Karpas-422 (cell line): ENCODE measurements at places on chromosomes 2 and 18. TPM values are rescaled to one million over a fixed set of nuclear protein-coding genes. Genes with fewer than 3 reads are reported as not detected.

The NTSR2 gene
- total RNA-seq, result not detected in 2 replicates

The STPG4 gene
- 0.18 TPM in 1 of 2 replicates, not detected in the other for total RNA-seq

The IGFBP5 gene
- total RNA-seq, result not detected in 2 replicates

The SAP130 gene
- 7.5 and 14.3 TPM in 2 replicates for total RNA-seq

The PAX3 gene
- total RNA-seq, result not detected in 2 replicates

The CNDP1 gene
- 0.11 TPM in 1 of 2 replicates, not detected in the other for total RNA-seq

The ELOA2 gene
- total RNA-seq, result not detected in 2 replicates

The CCNYL1 gene
- total RNA-seq, result 12.6 and 30.5 TPM in 2 replicates

The ZNF236 gene
- total RNA-seq, result 27.1 and 28.7 TPM in 2 replicates

The DES gene
- not detected in 2 replicates for total RNA-seq

The SERPINB13 gene
- not detected in 2 replicates for total RNA-seq

The TLX2 gene
- total RNA-seq, result 0.25 and 2.5 TPM in 2 replicates

The NAT8 gene
- total RNA-seq, result not detected in 2 replicates

The IFIH1 gene
- 0.26 and 0.69 TPM in 2 replicates for total RNA-seq

The GPR39 gene
- 0.34 TPM in 1 of 2 replicates, not detected in the other for total RNA-seq

The LIMS4 gene
- 0.40 TPM in 1 of 2 replicates, not detected in the other for total RNA-seq

GRCh38 chr18:67453901-67454300, 62.6 kb downstream of the DSEL start:
- no peak for DNase-seq

DNA sequence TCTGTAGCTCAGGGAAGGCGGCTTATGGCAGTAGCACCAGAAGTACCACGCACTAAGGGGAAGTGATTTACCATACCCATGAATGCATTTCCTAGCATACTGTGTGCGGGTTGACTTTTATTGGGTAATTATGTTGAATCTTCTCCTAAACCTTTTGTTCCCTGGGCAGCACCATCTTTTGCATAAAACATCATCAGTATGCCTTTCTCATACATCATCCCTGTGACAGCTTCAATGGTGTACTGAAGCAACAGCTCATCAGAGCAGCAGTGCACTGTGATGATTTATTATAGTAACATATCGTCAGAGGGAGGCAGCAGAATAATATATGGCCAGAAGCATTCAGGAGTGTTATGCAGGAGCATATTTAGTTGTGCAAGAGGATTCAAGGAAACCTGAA, 204.9 kb downstream of the CDH7 start:
- DNase-seq, result no peak

DNA sequence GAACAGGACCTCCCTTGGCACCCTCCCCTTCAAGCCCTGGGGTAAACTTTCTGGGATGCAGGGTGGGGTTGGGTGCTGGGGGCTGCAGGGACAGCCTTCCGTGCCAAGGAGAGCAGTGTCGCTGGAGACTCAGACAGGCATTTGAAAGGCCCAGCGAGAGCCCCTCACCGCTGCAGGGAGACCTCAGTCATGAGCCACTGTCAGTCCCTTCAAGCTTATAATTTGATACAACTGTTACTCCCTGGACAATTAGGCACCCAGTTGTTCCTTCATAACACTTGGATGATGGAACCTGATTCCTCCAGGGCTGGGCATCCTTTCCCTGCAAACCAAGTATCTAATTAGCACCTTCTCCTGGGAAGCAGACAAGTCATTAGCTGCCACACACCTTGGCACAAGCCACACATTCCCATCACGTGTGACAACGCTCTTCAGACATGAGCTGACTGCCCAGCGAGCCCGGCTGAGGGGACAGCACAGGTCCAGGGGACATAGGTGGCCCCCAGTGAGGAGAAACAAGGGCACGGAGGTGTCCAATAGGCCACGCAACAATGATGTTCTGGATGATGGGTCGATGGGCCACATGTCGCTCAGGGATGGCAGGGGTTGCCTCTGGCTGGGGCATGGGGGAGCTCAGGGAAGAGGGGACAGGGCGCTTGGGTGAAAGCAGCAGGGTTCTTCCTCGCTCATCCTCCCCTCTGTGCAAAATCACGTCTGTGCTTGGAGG, 59.6 kb downstream of the KCNF1 start:
- no peak for DNase-seq

GRCh38 chr2:54122939-54123338, 7.5 kb downstream of the ACYP2 start:
- DNase-seq, result no peak

DNA sequence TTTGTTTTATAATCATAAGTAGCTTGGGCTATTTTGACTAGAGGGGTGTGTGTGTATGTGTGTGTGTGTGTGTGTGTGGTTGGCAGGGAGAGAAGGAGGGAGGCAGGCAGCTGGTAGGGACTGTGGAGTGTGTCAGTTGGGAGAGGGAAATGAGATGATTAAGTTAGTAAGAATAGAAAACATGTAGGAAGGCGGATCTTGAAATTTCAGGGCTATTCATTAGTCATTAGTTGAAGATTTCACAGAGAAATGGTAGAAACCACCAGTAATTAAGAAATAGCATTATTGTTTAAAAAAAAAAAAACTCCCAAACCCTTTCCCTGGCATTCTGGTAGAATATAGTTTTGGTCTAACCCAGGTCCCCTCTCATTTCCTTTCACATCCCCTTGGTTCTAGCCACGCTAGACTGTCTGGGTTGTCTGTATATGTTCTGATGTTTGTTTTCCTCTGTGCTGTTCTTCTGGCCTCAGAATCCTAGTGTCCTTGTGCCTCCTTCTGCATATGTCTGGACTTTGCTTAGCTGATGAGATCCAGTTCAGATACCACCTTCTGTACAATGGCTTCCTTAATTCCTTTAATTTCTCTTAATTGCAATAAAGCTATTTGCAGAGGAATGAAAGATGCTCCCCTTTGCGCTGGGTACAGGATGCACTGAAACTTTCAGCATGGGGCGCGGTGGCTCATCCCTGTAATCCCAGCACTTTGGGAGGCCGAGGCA, 161.6 kb downstream of the NEDD4L start:
- no peak for DNase-seq

DNA sequence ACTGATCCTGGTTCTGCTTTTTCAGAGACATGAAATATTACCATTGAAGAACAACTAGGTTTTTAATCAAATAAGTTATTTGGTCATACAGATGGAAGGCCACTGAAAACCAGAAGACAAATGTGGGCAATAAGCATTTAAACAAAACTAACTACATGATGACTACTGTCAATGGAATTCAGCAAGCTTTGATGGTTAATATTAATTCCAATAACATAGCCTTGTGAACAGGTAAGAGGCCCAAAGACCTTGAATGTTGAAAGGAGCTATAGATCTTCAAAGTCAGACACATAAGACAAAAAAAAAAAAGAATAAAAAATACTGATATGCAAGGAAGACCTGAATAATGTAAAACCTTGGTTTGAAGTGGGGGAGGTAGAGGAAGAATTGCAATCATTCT, 1955.6 kb upstream of the CELF4 start:
- no peak for DNase-seq

GRCh38 chr2:143262389-143262788, 133.2 kb downstream of the ARHGAP15 start:
- DNase-seq, result no peak

- DNase-seq, result no peak
These were observed 43.0 kb upstream of the RHOB start for GRCh38 chr2:20403774-20404312.

DNA sequence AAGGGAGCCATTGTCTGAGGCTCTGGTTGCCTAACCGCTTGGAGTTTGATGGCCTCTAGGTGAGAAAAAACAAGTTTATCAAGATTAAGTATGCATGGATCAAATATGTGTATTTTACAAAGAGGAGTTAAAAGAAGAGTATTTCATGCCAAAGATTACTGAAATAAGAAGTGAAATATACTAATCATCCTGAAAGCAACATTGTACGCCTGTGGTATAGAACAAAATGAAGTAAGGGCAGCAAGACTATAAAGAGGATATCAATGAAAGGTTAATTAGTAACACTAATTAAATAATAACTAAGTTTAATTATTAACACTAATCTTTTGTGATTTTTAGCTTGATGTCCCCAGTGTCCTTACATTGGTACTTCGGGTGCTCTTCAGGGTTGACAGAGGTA, 276.7 kb downstream of the CALCRL start:
- DNase-seq, result no peak

- DNase-seq, result no peak
These were observed 34.3 kb upstream of the RMP24 start for GRCh38 chr18:35938158-35938557.

- DNase-seq, result no peak
These were observed 226.5 kb downstream of the PID1 start for GRCh38 chr2:229044581-229044980.

DNA sequence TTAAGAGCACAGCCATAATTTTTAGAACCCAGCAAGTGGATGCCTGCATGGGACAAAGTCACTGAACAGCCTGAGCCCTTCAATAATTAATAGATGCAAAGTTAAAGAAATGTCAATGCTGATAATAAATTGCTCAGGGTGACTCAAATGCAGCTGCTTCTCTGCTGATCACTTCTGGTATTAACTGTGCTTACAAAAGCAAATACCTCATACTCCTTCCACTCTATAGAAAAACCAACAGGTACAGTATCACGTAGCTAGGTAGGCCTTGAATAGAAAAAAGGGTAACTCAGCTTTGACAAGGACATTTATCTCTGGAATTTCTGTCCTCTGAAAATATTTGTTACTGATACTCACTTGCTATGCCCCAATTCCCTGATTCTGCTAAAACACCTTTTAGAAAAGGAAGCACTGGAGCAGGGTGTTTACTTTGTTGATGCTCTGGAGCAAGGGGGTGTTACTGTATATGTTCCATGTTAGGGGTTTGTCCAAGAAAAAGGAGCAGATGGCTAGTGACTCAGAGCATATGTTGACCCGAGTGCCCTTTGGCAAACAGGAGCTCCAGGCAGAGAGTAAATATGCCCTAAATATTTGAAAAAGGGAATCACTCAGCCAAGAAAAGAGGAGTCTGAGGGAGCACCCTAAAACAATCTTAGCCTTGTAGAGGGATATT, 59.1 kb upstream of the RTN4 start:
- no peak for DNase-seq

DNA sequence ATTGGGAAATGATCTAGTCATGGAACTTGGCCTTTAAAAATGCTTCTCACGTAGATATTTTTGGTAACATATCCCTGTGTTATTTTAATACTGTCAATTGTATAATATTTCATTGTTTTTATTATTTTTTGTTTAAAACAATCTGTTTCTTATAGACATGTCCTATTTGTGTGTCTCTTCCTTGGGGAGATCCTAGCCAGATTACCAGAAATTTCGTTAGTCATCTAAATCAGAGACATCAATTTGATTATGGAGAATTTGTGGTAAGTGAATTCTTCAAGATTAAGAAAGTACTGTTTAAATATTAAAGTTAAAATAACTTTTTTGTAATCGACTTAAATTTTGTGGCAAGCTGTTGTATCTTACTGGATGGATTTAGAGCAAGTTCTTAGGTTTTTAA, 34.9 kb downstream of the RNF138 start:
- DNase-seq, result no peak

DNA sequence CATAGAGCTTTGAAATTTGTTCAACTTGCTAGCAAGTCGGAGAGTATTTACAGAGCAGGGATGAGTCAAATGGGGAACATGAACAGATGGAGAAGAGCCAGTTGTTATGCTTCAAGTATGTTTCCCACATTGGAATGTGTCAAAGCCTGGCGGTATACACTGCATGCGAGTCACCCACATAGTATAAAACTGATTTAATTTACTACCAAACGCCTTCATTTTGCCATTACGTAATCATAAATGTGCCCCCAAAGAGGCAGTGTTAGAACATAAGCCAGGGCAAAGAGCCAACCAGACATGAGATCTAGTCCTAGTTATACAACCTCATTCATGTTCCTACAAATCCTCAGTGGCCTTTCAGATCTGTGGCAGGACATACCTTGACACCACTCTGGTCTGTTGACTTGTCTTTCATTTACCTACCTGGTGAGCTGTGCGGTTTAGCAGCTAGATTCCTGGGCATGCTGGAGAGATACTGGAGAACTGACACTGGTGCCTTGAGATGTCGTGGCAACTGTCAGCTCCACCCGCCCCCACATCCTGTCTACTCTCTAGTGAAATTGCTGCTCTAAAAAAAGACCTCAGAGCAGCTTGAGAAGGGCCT, 21.7 kb upstream of the NRP2 start:
- no peak for DNase-seq

DNA sequence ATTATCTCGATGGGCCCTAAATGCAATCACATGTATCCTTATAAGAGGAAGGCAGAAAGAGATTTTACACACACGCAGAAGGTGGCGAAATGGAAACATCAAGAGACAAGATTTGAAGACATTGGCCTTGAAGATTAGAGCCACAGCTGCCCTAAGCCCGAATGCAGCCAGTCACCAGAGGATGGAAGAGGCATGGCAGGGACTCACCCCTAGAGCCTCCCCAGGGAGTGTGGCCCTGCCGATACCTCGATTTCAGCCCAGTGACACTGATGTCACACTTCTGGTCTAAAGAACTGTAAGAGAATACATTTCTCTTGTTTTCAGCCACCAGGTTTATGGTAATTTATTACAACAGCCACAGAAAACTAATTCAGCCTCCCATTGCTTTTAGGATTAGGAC, 17.4 kb downstream of the TTC39C start:
- DNase-seq, result no peak

- no peak for DNase-seq
These were observed 188.3 kb downstream of the TWIST2 start for GRCh38 chr2:239035997-239036731.

DNA sequence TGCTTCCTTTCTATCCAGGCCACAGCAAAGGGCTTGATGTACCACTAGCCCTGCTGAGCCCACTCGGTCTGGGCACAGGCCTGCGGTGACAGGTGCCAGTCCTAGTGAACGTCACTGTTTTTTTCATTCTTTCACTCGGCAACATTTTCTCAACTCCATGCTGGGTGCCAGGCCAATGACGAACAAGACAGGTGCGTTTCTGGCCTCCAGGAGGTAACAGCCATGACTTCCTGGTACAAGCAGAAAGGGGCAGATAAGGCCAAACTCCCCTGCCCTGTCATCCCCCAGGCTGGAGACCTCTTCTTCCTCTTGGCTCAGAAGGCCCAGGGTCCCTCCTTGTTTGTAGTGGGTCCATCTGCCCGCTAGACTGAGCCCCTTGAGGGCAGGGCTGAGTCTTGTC, 55.7 kb upstream of the OTOF start:
- DNase-seq, result no peak

DNA sequence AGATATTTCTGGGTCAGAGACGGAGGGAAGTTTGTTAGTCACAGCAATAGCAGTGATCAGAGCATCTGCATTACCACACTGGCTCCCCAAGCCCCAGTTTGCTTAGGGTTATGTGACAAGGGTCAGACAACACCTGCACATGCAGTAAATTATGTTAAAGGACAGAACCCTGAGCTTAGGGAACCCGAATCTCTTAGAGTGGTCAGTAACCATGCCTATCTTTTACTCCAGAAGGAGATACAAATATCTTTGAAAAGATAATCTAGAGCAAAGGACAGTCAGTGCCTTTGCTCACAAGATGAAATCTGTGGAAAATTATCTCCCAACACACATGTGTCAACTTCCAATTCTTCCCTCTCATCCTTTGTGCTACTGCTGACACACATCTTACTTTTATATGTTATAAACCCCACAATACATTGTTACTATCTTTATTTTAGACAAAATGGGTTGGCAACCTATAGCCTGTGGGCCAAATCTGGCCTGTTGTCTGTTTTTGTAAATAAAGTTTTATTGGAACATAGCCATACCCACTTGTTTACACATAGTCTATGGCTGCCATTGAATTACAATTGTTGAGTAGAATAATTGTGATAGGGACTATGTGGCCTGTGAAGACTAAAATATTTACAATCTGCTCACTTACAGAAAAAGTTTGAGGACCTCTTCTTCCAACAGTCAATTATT, 158.9 kb upstream of the SMAD7 start:
- DNase-seq, result no peak

GRCh38 chr2:30446602-30447148, 371 bp upstream of the LCLAT1 start:
- peak; percentile 46 for DNase-seq

GRCh38 chr2:76008001-76008702, 297.4 kb upstream of the GCFC2 start:
- no peak for DNase-seq
